Right hindlimb (tissue), 1 donor: ENCODE measurements at places on chromosomes 1 and 21.

DNA sequence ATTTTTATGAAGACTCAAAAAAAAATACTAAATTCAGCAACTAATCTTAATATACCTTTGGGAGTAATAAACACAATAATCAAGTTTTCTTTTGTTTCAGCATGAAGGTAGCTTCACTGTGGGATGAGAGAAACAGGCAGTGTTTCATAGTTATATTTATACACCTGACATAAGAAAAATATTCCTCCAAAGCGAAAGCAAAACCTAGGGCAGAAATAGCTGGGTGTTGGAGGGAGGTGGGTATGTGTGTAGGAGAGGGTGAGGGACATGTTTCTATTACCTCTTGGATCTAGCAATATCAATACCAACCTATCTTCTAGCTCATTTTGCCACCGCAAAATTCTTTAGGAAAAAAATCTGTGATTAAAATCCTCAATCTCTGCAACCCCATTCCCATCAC lies 24.9 kb upstream of the MAN1A2 start:
- DNase-seq = no peak

DNA sequence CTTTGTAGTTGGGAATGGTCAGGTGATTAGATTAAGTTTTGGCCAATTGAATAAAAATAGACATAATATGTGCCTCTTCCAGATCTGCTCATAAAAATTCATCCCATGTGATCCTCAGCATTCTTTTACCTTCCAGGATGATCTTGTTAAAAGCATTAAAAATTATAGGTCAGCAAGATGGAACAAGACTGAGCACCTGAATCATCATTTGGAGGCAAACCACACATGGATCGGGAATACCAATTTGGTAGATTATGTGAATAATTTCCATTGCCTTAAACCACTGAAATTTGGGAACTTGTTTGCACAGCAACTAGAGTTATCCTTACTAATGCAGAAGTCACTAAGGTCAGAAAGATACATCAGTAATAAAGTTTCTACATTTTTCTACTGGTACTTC lies 681.4 kb upstream of the ADGRL2 start:
- no peak for DNase-seq

GRCh38 chr1:93180723-93181613 lies at the start of gene CCDC18:
Gene CCDC18, plus strand, starts transcription at chr1:93180724. Its CDS starts 2,638 bp downstream, at chr1:93183362.
- DNase-seq = no peak

GRCh38 chr1:241061062-241061461 lies 295.9 kb downstream of the RGS7 start:
- DNase-seq = no peak

DNA sequence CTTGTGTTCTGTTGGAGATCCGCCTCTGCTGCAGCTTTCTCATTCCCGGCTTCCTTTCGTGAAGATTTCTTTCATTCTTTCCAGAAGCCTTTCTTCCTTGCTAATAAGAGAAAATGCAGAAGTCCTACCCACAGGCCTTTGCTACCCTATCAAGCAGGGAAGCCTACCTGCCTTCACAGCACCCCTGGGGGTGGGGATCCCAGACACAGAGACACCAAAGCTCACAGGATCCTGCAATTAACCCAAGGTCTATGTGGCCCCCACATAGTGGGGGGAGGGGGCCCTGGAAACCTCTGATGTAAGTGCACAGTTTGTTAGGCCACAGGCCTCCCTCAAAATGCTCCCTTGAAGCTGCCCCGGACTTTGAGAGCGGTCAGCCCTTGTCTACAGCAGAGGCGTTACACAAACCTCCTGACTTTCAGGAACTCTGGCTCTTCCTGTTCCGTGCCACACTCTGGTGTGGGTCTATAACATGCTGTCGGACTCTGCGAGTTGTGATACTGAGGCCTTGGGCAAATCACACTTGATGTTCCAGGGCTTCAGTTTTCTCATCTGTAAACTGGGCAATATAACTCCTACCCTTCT lies 31.2 kb downstream of the NKAIN1 start:
- no peak for DNase-seq

DNA sequence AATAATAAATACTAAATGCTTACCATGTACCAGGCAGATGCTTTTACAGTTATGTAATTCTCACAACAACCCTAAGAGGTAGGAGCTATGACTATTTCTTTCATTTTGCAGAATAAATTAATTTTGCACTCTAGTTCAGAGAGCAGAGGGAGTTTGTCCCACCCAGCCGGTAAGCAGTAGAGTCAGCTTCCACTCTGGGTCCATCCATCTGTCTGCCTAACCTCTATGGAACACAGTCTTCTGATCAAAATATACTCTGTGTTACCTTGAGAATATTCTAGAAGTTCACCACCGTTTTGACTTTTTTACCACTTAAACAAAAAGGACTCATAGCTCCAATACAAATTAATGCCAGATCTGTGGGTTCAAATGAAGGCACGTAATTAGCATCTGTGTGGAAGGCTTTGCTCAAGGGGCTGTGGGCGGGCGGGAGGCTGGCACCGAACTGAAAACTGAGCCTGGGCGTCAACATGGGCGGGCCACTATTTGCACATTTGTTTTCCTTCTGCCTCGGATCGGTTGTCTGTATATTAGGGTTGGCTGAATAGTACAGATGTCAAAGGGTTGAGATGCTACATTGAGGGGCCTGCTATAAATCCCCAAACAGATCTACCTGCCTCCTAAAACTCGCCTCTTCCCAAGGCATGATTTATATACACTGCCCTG lies 33.1 kb upstream of the LMO4 start:
- no peak for DNase-seq

DNA sequence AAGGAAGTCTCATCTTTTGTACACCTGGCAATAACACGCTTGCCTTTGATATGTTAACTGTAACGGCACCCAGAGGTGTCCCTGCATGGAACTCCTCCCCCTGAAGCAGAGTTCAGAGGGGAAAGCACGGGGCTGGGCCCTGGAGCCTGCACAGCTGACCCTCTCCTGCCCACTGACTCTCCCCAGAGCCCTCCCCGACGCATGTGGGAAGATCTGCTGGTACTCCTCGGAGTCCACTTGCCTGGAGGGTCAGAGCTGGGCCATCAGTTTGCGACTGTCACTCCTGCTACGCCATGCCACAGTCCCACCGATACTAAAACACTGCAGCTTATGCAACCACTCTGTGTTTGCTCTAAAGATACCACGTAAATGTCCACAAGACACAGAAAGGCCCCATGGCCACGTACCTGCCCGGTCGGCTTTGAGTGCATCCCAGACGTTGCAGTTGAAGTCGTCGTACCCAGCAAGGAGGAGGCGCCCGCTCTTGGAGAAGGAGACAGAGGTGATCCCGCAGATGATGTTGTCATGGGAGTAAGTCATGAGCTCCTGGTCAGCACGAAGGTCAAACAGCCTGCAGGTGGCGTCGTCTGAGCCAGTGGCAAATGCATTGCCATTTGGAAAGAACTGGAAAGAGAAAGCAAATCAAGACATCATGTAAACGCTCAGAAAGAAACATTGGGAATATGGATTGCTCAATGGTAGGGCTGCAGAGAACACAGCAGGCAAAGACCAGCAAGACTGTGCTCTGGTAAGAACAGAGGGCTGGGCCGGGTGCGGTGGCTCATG lies 10.6 kb upstream of the NADK start:
- no peak for DNase-seq

- no peak for DNase-seq
Observed at GRCh38 chr1:26346274-26347033, 7.5 kb downstream of the CRYBG2 start.

- DNase-seq = no peak
Observed at GRCh38 chr1:246297279-246298265, 209.5 kb downstream of the SMYD3 start.

- DNase-seq = peak; percentile 92
Observed at GRCh38 chr1:1540090-1540817, at the start of gene TMEM240. Gene TMEM240, minus strand, starts transcription at chr1:1540624. Its CDS starts 278 bp downstream, at chr1:1540346.

DNA sequence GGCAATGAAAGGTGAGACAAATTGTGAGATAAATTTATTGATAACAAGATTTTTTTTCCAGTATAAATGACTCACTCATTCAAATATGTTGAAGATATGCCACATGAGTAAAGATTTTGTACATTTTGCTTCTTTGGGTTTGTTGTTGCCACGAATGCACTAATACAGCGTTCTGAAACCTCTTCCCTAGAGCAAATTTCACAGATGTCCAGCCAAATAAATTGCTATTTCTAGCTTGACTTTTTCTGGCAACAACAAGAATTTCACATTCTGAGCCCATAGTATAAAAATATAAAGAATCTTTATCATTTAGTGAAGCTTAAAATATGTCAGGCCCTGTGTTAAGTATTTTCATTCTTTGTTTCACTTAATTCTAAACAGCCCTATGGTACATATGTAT lies 114.5 kb upstream of the COL24A1 start:
- DNase-seq = no peak

DNA sequence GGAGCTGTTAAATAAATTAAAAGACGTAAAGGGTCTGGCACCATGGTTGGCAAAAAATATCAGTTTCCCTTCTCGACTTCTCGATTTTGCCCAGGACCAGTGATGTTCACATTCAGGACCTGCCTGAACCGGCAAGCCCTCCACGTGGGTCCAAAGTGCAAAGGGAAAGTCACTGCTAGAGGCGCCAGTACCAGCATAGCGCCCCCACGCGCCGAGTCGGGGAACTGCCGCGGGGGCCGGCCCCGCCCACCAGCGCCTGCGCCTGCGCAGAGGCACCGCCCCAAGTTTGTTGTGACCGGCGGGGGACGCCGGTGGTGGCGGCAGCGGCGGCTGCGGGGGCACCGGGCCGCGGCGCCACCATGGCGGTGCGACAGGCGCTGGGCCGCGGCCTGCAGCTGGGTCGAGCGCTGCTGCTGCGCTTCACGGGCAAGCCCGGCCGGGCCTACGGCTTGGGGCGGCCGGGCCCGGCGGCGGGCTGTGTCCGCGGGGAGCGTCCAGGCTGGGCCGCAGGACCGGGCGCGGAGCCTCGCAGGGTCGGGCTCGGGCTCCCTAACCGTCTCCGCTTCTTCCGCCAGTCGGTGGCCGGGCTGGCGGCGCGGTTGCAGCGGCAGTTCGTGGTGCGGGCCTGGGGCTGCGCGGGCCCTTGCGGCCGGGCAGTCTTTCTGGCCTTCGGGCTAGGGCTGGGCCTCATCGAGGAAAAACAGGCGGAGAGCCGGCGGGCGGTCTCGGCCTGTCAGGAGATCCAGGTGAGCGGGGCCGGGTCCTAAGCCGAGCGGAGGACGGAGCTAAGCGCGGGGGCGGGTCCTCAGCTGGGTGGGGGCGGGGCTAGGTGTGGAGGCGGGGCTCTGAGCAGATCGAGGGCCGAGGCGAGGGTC lies at the start of gene PINK1:
TSS of gene PINK1 (plus strand) at position 269 of the 875 bp plus-strand sequence. CDS start at position 360, 91 bp downstream.
- DNase-seq = peak; percentile 88

DNA sequence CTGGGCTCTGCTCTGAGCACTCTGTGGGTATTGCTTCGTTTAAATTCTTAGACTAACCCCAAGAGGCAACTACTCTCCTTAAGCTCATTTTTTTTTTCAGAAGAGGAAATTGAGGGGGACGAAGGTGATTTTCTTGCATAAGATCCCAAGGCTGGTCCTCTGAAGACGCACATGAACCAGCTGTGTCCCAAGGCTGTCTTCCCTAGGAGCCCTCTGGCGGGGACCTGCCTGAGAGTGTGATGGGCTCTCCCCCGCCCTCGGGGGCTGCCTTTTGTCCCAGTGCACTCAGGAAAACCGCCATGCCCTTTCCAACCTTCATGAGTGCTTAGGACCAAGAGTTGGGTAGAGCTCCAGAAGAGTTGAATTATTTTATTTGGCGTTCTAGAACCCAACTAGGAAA lies 21.7 kb downstream of the UMODL1 start:
- DNase-seq = no peak

GRCh38 chr21:27421654-27422053 lies 454.8 kb upstream of the ADAMTS5 start:
- DNase-seq = no peak

GRCh38 chr1:185467122-185467521 lies 150.1 kb upstream of the IVNS1ABP start:
- no peak for DNase-seq

GRCh38 chr1:111604931-111605330 lies 14.7 kb upstream of the RAP1A start:
- DNase-seq = no peak
